ENCODE measurements at places on chromosomes 11 and 22. TPM values are rescaled to one million over a fixed set of nuclear protein-coding genes. Genes with fewer than 3 reads are reported as not detected.

The MS4A3 gene
- not detected for total RNA-seq

The GAB2 gene
- 8.3 TPM for total RNA-seq

The DAGLA gene
- 3.8 TPM for total RNA-seq

The HARBI1 gene
- 6.2 TPM for total RNA-seq

The HDHD5 gene
- 41.7 TPM for total RNA-seq

The C11orf16 gene
- not detected for total RNA-seq

The POU2AF2 gene
- total RNA-seq, result not detected

The LGALS12 gene
- not detected for total RNA-seq
